ENCODE measurements at places on chromosomes 6 and 20. TPM values are rescaled to one million over a fixed set of nuclear protein-coding genes. Genes with fewer than 3 reads are reported as not detected.

The BMP6 gene
- 4.6 TPM for total RNA-seq

The PRND gene
- not detected for total RNA-seq

The HLA-DPA1 gene
- 20.4 TPM for total RNA-seq

The CNKSR3 gene
- total RNA-seq = 5.2 TPM
